Natural killer cell treated with Interleukin-12 subunit alpha and Interleukin-12 subunit beta and Interleukin-15 and Interleukin-18, amount 100 ng/mL, for 72 hours (primary cell): ENCODE measurements at places on chromosomes 5 and 9. TPM values are rescaled to one million over a fixed set of nuclear protein-coding genes. Genes with fewer than 3 reads are reported as not detected.

The SLC9A3 gene
- total RNA-seq, result 0.21 TPM

The LRRC19 gene
- not detected for total RNA-seq

The MYOZ3 gene
- not detected for total RNA-seq

The EGFLAM gene
- not detected for total RNA-seq

The AJM1 gene
- 7.8 TPM for total RNA-seq

The ARSI gene
- not detected for total RNA-seq

The FOXE1 gene
- not detected for total RNA-seq

The DDX4 gene
- not detected for total RNA-seq

The PPP2CA gene
- 185 TPM for total RNA-seq

The MAN2A1 gene
- total RNA-seq, result 37.9 TPM

The MCIDAS gene
- not detected for total RNA-seq

The PCDHGA5 gene
- 0.36 TPM for total RNA-seq

The CDC25C gene
- total RNA-seq, result 14.0 TPM

The NRG2 gene
- total RNA-seq, result not detected

The RXFP3 gene
- total RNA-seq, result not detected
